ENCODE measurements at places on chromosomes 4 and X.

DNA sequence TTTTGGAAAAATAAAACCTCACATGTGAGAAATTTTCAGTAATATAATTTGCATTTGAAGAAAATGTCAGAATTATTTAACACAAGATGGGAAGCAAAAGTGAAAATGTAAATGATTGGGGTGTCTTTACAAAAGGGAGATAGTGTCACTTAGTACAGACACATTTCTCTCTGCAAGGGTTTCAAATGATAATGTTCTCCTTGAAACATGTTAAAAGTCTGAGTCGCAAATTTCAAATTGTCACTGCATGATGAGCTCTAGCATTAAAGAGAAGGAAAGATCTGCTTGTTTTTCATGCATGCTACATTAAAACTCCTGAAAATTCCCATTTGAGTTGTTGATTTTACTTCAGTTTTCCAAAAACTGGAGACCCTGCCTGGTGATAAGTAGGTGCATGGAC, 122.0 kb upstream of the LDB2 start:
- DNase-seq: no peak

- no peak for DNase-seq
These were observed 46.5 kb downstream of the ADGRG2 start for GRCh38 chrX:19075754-19076153.

GRCh38 chrX:130426531-130426930, 24.7 kb downstream of the RBMX2 start:
- DNase-seq: no peak

- no peak for DNase-seq
These were observed 326.1 kb downstream of the SH3BGRL start for GRCh38 chrX:81527881-81528440.

DNA sequence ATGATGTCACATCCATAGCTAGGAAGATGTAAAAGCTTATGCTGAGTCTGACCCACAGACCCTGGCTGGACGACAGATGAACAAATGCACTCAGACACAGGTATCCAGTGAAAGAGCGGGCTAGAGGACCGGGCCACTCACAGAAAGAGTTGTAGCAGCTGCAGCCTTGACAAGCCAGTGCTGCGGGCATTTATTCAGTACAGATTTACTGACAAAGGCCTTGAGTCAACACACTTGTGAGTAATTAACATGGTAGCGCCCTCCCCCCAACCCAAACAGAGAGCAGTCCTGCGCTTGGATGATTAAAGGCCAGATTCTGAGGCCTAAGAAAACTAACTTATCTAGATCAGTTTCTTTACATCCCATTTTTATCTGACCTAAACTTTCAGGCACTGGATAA, 244.6 kb downstream of the SPANXN4 start:
- DNase-seq: no peak

- no peak for DNase-seq
These were observed 17.6 kb downstream of the GAK start for GRCh38 chr4:914531-914930.
